H7 (cell line): ENCODE measurements at places on chromosomes 12 and 14. TPM values are rescaled to one million over a fixed set of nuclear protein-coding genes. Genes with fewer than 3 reads are reported as not detected.

Gene LRTM2
- 0.42 TPM in 1 of 2 replicates, not detected in the other for total RNA-seq

Gene ZNF891
- total RNA-seq, result 0.55 and 0.96 TPM in 2 replicates

Gene MBIP
- 7.6 and 10.4 TPM in 2 replicates for total RNA-seq

Gene RFX4
- 0.83 and 1.1 TPM in 2 replicates for total RNA-seq

Gene NUDT14
- 30.4 and 33.6 TPM in 2 replicates for total RNA-seq

Gene BCL11B
- 5.7 and 6.1 TPM in 2 replicates for total RNA-seq

Gene RASAL1
- total RNA-seq, result 4.4 and 4.5 TPM in 2 replicates

Gene CD69
- not detected in 2 replicates for total RNA-seq

Gene CLEC2D
- total RNA-seq, result 1.8 and 4.7 TPM in 2 replicates

Gene CCDC175
- not detected in 2 replicates for total RNA-seq

Gene KRT73
- not detected in 2 replicates for total RNA-seq

Gene TMPRSS12
- total RNA-seq, result not detected in 2 replicates

Gene CERS5
- total RNA-seq, result 23.9 and 24.6 TPM in 2 replicates

Gene RIPK3
- not detected in 2 replicates for total RNA-seq

Gene PDZRN4
- total RNA-seq, result 0.17 and 0.37 TPM in 2 replicates

Gene CMA1
- not detected in 2 replicates for total RNA-seq

Gene LRP6
- total RNA-seq, result 44.6 and 48.0 TPM in 2 replicates

Gene POTEG
- total RNA-seq, result not detected in 2 replicates

Gene CCDC38
- total RNA-seq, result not detected in 2 replicates

Gene SNW1
- total RNA-seq, result 63.9 and 87.0 TPM in 2 replicates

Gene SLC6A12
- total RNA-seq, result 0.31 TPM in 1 of 2 replicates, not detected in the other

Gene AICDA
- total RNA-seq, result not detected in 2 replicates

Gene SCAF11
- total RNA-seq, result 49.6 and 68.0 TPM in 2 replicates

Gene ABHD4
- 28.4 and 29.6 TPM in 2 replicates for total RNA-seq

Gene PLBD1
- 42.1 and 43.8 TPM in 2 replicates for total RNA-seq

Gene SPX
- total RNA-seq, result not detected in 2 replicates

Gene PTPRO
- 0.42 TPM in 1 of 2 replicates, not detected in the other for total RNA-seq

Gene RNF41
- 96.2 and 98.4 TPM in 2 replicates for total RNA-seq

Gene PPP1R12A
- total RNA-seq, result 39.7 and 58.7 TPM in 2 replicates

Gene DGKA
- 7.9 and 10.9 TPM in 2 replicates for total RNA-seq

Gene TSHR
- not detected in 2 replicates for total RNA-seq

Gene OVCH1
- total RNA-seq, result not detected in 2 replicates
